Stimulated activated CD8-positive, alpha-beta memory T cell treated with anti-CD3 and anti-CD28 coated beads, Interleukin-12 subunit alpha, Interleukin-12 subunit beta, amount 100 ng/mL, for 4 hours (primary cell): ENCODE measurements at places on chromosomes 3 and 15.

DNA sequence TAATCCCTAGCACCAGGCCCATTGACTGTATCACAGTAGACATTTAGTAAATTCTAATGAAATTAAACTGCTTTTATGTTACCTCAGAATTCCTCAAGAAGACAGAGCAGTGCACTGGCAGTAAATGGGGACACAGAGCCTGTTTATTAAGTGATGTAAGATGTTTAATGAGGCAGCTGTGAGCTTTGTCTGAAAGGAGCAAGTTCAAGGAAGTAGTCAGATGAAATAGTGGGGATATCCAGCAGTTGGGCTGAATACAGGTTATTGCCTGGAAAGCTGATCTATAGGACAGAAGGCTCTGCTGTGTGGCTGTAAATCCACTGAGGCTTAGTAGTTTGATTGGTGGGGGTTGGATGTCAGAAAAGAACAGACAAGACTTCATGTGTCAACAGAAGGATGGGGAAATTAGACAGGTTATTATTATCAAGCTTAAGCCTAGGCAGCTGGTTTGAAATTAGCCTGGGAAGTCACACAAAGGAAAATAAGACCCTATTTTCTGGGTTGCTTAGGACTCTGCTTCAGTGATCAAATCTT, 62.2 kb downstream of the PFN2 start:
- no peak for DNase-seq

DNA sequence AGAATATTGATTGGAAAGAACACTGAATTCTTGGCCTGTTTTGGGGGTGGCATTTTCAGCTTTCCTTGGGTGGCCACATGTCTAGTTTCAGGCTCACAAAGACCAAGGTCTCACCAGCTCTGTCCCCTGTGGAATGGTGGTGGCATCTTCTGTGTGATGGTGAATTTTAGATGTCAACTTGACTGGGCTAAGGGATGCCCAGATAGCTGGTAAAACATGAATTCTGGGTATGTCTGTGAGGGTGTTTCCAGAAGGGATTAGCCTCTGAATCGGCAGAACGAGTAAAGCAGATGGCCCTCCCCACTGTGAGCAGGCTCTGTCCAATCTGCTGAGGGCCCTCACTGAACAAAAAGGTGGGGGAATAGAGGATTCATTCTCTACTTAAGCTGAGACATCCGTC, 34.4 kb upstream of the MYZAP start:
- DNase-seq: no peak

DNA sequence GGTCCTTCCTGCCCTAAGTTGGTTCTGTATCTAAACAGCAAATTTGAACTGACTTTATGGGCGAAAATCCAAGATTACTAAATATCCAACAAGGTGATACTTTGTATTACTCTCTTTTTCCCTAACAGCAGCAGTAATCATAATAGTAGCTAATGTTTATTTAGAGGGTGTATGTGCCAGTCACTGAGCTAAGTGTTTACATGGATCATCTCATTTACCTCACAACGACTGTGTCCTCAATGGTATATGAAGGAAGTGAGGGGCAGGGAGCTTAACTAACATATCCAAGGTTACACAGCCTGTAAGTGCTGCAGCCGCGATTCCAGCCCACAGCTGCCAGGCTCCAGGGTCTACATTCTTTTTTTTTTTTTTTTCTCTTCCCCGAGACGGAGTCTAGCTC, 10.3 kb upstream of the LRRC34 start:
- DNase-seq: no peak

DNA sequence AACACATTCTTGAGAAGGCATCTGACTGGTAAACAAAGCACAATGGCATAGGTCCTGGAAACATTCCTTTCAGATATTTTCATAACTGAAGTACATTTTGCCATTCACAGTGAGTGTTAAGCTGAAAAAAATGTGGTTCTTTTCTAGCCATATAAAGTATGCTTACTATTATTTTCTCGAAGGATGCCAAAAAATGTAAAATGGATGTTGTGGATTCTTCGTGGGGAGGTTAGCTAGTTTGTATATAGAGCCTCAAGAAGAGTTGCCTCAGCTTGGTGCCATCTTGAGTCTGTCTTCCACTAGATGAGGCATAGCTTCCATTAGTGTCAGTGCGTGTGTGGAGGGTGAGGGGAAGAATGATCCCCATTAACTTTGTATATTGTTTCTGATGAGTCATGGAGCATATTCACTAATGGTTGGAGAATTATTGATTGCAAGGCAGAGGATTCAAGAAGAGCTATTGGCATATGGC, 4.1 kb downstream of the MBNL1 start:
- DNase-seq: no peak

DNA sequence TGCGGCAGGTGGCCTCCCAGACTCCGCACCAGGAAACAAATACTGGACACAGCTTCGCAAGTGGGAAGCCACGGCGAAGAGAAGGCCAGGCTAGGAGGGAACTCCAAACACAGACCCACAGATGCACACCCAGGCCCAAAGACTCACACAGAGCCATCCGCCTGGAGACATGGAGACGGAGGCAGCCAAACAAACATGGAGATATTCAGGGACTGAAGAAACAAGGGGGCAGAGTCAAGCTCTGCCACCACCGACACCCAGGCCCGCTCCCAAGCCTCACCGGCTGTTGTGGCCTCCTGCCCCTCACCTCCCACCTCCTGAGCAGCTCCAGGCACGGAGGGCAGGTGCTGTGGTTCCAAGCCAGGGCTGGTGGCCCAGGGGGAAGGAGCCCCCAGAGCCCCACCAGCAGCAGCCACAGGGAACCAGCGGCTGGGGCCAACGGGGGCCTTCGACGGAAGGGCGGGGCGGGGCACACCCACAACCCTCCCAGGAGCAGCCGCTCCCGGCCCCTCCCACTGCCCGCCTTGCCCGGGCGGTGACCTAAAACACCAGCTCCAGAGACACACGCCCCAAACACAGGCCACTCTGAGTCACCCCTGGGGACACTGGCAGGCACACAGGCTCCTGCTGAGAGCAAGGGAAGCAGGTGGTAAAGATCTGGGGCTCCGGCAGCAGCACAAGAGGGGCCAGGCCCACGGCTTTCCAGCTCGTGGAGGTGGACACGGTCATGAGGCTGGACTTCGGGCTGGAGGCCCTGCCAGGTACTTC, 31.9 kb downstream of the TNK2 start:
- DNase-seq: no peak

DNA sequence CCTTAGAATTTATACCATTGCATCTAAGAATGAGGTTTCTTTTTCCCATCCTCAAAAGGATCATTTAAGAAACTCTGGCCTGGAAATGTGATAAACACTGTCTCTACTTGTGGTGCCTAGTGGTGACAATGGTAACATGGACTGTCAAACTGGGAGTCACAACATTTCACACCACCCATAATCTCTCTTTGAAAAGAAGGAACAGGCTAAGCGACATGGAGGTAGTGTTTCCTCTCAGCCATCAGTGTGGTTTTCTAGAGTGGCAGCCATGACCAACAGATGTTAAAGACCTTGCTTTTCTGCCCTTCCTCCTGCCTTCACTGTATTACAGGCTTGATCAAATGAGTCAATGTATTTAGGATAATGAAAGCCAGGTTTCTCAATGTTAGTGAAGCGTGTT, 283.1 kb upstream of the STAC start:
- no peak for DNase-seq

GRCh38 chr3:115692887-115693524, 69.7 kb downstream of the GAP43 start:
- peak; percentile 19 for DNase-seq

DNA sequence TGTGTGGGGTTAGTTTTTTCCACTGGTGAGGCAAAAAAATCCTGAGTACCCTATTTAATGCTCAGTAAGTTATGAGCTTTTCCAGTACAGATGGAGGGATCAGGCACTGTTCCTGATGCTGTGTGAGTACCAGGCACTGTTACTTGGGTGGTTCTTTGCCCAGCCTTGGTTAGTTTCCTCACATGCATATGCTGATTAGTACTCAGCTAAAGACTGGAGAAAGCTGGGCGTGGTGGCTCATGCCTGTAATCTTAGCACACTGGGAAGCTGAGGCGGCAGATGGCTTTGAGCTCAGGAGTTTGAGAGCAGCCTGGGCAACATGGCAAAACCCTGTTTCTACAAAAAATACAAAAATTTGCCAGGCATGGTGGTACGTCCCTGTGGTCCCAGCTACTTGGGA, 210.3 kb upstream of the SGO1 start:
- DNase-seq: no peak
